OCI-LY7 (cell line): ENCODE measurements at places on chromosomes 7 and 10. TPM values are rescaled to one million over a fixed set of nuclear protein-coding genes. Genes with fewer than 3 reads are reported as not detected.
A peak's percentile ranks its signal among the peaks of the same experiment; 100 is the strongest.

CC2D2B gene
- 0.41 TPM in 1 of 2 replicates, not detected in the other for total RNA-seq

GPR37 gene
- not detected in 2 replicates for total RNA-seq

CALHM2 gene
- not detected in 2 replicates for total RNA-seq

CCL24 gene
- total RNA-seq = not detected in 2 replicates

NUPR2 gene
- total RNA-seq = not detected in 2 replicates

ZNF33A gene
- 40.1 and 40.2 TPM in 2 replicates for total RNA-seq

GIMAP8 gene
- total RNA-seq = not detected in 2 replicates

KIF5B gene
- total RNA-seq = 81.3 and 90.1 TPM in 2 replicates

GDF2 gene
- not detected in 2 replicates for total RNA-seq

- DNase-seq = no peak
These were observed 30.3 kb downstream of the IMMP2L start for GRCh38 chr7:111531993-111532392.

- no peak for DNase-seq
These were observed 92.0 kb upstream of the CDC14C start for GRCh38 chr7:48832303-48832845.

- DNase-seq = peak; percentile 63
These were observed at the start of gene LRCH4 for GRCh38 chr7:100585511-100586265. LRCH4 (minus strand) TSS chr7:100586129; CDS start chr7:100586100, 29 bp downstream.

- DNase-seq = no peak
These were observed 265.0 kb downstream of the ADARB2 start for GRCh38 chr10:1472178-1472958.

GRCh38 chr10:16949816-16950215 lies 132.6 kb upstream of the RSU1 start:
- DNase-seq = no peak

DNA sequence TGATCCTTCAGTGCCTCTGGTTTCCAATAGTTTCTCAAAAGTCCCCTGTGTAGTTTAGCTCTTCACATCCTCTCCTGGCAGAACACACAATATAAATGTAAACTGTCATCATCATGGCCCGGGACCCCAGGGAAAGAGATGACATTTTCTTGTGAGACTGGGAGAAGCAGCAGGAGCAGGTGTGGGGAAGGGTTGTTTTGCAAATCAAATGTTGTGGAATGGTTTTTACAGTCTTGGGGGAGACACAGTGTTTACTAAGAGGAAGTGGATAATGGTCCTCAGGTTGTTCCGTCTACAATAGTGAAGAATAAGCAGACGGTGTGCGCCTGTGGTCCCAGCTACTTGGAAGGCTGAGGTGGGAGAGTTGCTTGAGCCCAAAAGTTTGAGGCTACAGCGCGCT lies 159.1 kb downstream of the SEC23IP start:
- peak; percentile 9 for DNase-seq

DNA sequence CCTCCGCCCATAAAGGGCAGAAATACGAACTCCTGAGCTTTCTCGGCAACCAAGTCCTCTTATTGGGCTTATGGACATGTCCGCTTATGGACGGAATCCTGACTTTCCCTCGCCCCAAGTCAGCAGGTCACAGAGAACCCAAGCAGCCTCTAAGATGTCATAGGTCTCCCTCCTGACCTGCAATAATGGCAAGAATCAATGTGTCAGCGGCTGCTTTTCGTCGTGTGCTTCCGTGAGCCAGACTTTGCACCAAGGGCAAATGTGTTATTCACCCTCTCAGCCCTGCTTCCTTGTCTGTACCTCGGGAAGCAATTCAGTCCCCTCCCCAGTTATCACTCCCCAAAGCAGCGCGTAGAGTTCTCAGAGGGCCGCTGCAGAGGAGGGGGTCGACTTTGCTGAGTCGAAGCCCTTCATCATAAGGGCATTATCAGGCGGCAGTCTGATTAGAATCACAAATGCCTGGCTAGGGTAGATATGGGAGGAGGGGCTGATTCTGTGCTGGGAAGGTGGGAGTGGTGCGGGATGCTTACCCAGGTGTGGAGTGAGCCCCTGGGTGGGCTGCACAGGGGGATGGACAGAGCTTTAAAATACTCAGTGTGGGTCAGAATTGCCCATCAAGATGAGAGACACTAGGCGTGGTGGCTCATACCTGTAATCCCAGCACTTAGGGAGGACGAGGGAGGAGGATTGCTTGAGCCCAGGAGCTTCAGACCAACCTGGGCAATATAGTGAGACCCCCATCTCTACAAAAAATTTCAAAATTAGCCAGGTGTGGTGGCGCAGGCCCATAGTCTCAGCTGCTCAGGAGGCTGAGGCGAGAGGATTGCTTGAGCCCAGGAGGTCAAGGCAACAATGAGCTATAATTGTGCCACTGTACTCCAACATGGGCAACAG lies 36.0 kb downstream of the COL26A1 start:
- no peak for DNase-seq

GRCh38 chr7:28790467-28790866 lies 167.7 kb downstream of the TRIL start:
- no peak for DNase-seq

GRCh38 chr7:97845622-97846203 lies 26.5 kb downstream of the ASNS start:
- peak; percentile 38 for DNase-seq

DNA sequence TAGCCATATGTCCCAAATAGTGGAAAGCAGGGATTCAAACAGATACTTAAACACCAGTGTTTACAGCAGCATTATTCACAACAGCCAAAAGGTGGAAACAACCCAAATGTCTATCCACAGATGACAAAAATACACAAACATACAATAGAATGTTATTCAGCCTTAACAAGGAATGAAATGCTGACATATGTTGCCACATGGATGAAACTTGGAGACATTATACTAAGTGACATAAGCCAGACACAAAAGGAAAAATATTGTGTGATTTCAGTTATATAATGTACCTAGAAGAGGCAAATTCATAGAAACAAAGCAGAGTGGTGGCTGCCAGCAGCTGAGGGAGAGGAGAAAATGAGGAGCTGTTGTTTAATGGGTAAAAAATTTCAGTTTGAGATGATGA lies 533.9 kb upstream of the FZD8 start:
- DNase-seq = no peak

DNA sequence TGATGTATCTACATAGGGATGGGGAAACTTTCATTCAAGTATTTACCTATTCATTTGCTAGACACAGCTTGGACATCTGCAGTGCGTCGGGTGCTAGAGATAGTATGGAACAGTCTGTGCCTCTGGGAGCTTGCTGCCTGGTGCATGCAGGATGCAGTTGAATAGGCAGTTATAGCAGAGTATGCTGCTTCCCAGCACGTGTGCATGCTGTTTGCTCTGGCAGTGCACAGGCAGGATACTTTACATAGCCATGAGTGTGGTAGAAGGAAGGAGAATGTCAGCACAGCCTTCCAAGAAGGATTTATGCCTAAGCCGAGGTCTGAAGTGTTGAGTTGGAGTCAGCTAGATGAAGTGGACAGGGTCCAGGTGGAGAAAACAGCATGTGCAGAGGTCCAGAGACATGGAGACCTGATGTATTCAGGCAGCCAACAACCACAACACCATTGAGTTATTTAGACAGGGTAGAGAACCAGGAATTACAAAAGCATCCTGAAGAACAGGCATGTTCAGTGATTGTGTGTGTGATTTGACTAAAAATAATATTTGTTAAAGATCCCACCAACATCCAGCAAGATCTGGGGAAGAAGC lies 8.1 kb downstream of the MAP3K8 start:
- DNase-seq = no peak
